NAMALWA (cell line): ENCODE measurements at places on chromosomes 11 and 22.

GRCh38 chr22:22737590-22737989 is 93.2 kb downstream of the GGTLC2 start:
- DNase-seq, result no peak

DNA sequence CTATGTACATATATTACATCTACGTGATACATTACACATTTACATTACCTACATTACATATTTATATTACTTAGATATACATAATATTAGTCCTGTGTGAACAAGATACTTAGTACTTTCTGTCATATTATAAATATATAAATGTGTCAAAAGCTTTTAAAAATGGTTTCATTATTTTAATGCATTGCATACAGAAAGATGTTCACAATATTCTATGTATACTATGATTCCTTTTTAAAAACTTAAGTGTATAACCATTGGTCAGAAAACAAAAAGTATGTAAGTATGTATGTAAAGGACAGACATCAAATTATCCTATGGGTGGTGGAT is 647 bp upstream of the ZW10 start:
- DNase-seq, result no peak

DNA sequence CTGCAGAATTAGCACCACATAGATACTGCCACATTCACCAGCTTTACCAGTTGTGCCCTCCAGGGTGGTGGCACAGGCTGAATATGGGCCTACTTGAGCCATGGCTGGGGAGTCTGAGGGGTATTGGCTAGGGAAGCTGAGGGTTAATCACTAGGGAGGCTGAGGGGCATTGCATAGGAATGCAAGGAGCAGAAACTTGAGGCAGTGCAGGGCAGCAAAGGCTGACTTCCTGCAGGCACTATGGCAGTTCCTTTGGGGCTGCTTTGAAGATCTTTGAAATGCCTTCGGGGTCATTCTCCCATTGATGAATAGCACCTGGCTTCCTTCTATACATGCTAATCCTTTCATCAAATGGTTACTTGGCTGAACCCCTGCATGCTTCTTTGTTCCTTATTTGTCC is 171.5 kb downstream of the RCN1 start:
- DNase-seq, result no peak

DNA sequence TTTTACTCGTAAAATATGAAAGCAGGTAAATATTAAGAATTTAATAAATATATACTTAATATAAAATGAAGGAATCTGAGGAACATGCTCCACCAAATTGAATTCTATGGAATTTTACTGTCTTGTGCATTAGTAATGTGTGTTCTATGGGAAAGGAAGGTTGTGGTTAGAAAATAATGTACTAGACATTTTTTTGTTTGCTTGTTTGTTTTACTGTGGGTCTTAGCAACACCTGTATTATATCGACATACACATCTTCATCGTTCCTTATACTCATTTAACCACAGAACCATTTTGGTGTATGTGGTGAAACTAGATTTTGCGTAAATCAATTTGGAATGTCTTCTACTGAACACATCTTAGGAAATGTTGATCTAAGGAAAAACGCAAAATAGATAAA is 114.1 kb upstream of the MTMR2 start:
- no peak for DNase-seq

DNA sequence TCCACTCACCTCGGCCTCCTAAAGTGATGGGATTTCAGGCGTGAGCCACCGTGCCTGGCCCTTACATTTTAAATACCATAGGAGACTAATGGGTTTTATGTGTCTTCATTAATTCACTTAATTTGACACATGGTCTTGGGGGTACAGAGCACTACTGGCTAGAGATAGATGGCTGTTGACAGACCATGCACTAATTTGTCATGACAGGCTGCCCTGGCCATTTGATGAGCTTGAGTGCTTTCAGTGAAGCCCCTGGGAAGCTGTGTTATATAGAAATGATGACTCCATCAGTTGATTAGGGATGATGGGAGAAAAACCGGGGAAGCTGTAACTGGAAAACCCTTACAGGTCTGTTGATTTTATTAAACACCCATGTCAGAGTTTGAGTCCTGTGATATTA is 6.6 kb downstream of the PHF5A start:
- DNase-seq, result no peak

DNA sequence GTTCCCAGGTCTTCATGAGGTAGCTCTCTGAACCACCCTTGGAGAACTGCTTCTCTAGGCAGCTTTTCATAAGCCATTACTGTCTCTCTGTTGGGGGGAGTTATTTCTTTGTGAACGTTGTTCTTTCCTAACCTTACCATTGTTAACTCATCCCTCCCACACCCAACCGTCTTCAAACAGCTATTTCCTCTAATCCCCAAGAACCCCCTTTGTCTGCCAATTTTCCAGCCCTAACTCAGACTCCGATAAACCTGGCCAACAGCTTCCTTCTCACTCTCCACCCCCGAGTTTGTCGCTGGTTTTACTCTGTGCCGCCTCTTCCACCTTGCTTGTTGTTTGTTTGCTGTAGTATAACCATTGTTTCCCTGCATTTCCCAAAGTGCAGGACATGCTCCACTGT is 131.5 kb downstream of the CCDC34 start:
- no peak for DNase-seq

DNA sequence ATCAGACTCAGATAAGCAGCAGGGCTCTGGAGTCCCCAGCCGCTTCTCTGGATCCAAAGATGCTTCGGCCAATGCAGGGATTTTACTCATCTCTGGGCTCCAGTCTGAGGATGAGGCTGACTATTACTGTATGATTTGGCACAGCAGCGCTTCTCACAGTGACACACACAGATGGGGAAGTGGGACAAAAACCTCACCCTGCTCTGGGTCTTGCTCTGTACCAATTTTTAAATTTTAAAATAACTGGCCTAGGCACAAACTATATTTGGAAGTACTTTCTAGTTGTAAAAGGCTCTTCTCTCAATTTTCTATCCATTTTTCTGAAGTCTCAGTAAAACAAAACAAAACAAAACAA is 131.7 kb downstream of the VPREB1 start:
- peak; percentile 33 for DNase-seq

- no peak for DNase-seq
These were observed 13.3 kb downstream of the PARVA start for GRCh38 chr11:12390687-12391110.
